ENCODE measurements at places on chromosomes 7 and 10. TPM values are rescaled to one million over a fixed set of nuclear protein-coding genes. Genes with fewer than 3 reads are reported as not detected.

DNA sequence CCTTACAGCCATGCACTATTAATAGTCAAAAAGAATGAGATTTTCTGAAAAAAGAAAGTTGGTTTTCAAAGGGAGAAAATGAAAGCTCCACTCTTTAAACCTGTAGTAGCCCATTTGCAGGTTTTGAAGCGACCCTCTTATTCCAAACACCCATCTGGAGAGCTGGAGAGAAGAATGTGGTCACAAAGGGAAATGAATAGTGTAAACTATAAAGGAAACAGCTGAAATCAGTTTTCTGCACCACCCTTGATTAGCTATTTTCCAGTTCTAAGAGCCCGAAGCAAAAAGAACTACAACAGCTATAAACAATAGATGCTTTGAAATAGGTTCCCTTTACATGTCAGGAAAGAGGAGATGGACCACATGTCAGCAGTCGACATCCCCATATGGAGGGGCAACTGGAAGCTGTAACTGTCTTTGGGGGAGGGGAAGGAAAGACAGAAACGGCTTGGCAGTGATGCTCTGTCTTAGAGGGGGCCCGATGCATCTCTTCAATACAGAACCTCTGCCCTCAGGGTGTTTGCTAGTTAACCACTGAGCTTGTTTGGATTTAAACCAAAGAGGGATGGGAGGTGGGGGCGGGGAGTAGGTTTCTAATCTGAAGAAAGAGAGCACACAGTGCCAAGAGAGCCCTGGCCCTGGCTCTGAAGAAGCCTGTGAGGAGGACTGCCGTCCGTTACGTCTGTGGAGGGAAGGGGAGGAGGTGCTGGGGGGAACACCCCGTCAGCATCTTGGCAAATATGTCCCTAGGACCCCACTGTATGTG, 55.3 kb downstream of the CPVL start:
- DNase-seq, result no peak

- DNase-seq, result peak; percentile 64
These were observed 745 bp downstream of the YWHAG start for GRCh38 chr7:76358011-76358480.

GRCh38 chr7:4700577-4701235, 18.6 kb downstream of the FOXK1 start:
- no peak for DNase-seq

GRCh38 chr7:141370178-141370577, 181.0 kb upstream of the AGK start:
- DNase-seq, result no peak

DNA sequence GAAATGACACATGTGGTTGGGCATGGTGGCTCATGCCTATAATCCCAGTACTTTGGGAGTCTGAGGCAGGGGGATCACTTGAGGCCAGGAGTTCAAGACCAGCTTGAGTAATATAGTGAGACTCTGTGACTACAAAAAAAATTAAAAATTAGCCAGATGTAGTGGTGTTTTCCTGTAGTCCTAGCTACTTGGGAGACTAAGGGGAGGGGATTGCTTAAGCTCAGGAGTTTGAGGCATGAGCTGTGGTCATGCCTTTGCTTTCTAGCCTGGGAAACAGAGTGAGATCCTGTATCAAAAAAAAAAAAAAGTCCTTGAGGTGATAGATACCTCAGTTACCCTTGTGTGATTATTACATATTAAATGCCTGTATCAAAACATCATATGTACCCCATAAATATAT, 116.7 kb downstream of the SLC25A40 start:
- no peak for DNase-seq

DNA sequence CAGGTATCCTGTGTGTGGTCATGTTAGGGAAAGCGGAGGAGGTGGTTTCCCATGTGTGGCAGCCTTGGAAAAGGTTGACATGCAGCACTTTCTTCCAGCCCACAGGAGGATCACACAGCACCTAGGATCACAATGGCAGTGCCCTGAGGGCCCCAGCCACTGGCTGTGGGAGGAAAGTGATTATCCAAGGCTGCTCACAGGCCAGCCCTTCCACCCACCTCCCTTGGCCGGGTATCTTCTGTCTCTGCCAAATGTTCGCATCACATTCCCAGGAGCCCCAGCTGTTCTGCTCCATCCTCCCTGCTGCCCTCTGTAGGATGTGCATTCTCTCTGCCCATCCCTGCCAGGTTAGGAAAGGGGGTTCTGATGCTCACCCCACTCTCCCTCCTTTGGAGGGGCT, 2.5 kb upstream of the MLXIPL start:
- no peak for DNase-seq

GRCh38 chr10:114021154-114021553, 22.5 kb upstream of the ADRB1 start:
- DNase-seq, result no peak

DNA sequence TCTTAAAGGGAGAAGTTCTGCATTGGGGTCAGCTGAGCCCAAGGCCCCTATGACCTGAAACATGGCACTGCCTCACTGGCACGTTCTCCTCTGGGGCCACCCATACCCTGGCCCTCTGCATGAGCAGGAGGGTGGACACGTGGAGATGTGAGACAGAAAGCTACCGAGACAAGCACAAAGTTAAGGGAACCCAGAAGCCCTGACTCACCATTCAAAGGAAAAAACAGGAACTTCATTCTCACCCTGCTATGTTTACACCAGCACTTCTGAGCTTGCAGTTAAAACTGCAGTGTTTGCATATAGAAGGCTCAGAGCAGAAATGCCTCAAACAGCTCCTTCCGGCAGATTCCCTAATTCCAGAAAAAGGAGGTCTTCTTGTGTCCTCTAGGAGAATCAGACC, 41.7 kb downstream of the DENND11 start:
- no peak for DNase-seq

DNA sequence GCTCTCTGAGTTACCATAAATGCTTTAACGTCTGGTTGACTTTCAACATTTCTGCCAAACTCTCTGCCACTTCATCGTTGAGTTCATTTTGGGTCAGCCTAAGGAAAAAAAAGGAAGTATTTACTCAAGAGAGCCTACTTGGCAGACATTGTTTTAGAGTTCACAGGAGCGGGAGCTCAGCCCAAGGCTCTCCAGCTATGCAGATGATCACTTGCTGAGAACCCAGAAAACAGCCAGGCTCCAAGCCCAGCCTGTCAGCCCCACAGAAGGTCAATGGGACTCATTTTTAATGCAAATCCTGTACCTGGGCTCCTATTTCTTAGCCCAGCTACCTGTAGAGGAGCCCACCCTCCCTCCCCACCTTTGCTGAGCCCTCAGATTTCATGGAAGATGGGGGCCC, 45.5 kb downstream of the NOD1 start:
- no peak for DNase-seq

GRCh38 chr7:133510326-133511055, 257.6 kb downstream of the EXOC4 start:
- no peak for DNase-seq

DNA sequence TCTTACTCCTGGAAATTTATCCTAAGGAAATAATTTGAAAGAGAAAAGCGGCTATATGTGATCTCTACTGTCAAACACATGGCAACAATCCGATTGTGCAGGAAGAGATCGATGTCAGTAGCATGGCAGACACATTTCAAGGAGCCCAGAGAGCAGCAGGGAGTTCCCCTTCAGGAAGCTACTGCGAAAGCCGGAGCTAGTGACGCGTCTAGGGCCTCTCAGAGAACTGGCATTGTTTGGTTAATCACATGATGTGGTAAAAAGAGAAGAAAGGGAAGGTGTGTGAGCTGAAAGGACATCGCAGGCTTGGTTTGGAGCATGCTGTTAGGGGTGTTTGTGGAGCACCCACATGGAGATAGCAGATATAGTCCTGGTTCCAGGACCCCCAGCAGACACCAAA, 74.9 kb downstream of the BEND7 start:
- no peak for DNase-seq

DNA sequence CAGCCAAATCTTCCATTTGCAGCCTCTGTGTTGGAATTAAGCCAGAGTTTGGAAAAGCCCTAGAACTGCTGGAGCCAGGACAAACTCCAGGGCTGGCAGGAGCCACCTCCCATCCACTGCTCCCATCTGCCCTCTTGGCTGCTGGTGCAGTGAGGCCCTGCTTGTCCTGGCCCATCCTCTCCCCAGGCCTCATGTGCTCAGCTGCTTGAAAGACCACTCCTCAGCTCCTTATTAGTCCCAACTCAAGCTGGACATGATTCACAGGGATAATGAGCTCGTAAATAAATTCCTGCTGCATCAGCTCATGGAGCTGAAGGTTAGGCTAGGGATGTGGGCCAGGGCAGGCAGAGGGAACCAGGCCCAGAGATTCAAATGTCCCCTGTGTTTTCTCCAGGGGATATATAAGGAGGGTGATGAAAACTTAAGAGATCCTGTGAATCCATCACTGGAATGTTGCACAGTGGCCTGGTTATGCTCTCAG, 282.8 kb downstream of the RPS24 start:
- no peak for DNase-seq

GRCh38 chr7:644381-645305, 81.9 kb upstream of the DNAAF5 start:
- DNase-seq, result no peak

GRCh38 chr7:120053390-120053961, 219.5 kb upstream of the KCND2 start:
- no peak for DNase-seq

GRCh38 chr7:5177060-5177459, 13.0 kb upstream of the WIPI2 start:
- DNase-seq, result no peak

CYP3A4 gene
- not detected for total RNA-seq

WNT2 gene
- total RNA-seq, result not detected

CRYGN gene
- not detected for total RNA-seq

LIPA gene
- total RNA-seq, result 19.4 TPM

PTER gene
- 29.7 TPM for total RNA-seq

PITX3 gene
- total RNA-seq, result not detected

GLCCI1 gene
- 85.6 TPM for total RNA-seq
